Activated T-helper 2 cell treated with anti-CD3 and anti-CD28 coated beads, Interferon-gamma antibody, Interleukin-2, Interleukin-4, amounts not matched to agents 10 μg/mL and 5 μg/mL and 100 μg/mL, durations not matched to agents 14 hours and 24 hours and 36 hours (primary cell): ENCODE measurements at places on chromosomes 7 and 10.

DNA sequence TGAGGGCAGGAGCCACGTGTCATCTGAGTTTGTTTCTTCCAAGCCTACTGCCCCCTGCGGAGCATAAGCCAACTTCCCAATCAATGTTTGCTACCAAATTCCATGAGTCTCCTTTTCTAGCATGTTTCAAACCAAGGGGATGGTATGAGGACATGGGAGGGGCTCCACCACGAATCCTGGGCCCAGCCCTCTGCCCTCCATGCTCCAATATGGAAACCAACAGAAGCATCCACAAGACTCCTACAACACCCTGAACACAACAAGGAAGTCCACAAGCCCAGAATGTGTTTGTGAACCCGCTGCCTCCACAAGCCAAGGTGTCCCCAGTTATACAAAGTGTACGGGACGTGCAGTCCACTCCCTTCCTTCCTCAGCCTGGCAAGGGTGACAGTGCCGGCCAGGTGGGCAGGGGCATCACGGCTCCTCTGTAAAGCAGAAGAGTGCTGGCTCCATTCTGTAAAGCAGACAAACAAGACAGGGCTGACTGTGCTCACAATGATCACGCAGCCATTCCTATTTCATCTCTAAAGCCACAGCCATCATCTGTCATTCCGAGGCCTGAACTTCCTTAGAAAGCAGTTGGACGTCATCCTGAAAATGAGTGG lies 466.1 kb downstream of the PTPRN2 start:
- no peaks in the 10 kb centered on the region for H3K4me1 ChIP-seq
- no peak overlapping the region for H3K4me3 ChIP-seq
- no peak overlapping the region for H3K27ac ChIP-seq
- no peaks in the 10 kb centered on the region for H3K27me3 ChIP-seq
- DNase-seq: no peak

- H3K27me3 ChIP-seq: peaks cover 3% of the 10 kb centered on the region
- DNase-seq: no peak
- peaks cover 47% of the 10 kb centered on the region for H3K36me3 ChIP-seq
- H3K4me3 ChIP-seq: no peak overlapping the region
- H3K27ac ChIP-seq: no peak overlapping the region
These were observed 16.5 kb upstream of the MCM10 start for GRCh38 chr10:13144814-13145213.

DNA sequence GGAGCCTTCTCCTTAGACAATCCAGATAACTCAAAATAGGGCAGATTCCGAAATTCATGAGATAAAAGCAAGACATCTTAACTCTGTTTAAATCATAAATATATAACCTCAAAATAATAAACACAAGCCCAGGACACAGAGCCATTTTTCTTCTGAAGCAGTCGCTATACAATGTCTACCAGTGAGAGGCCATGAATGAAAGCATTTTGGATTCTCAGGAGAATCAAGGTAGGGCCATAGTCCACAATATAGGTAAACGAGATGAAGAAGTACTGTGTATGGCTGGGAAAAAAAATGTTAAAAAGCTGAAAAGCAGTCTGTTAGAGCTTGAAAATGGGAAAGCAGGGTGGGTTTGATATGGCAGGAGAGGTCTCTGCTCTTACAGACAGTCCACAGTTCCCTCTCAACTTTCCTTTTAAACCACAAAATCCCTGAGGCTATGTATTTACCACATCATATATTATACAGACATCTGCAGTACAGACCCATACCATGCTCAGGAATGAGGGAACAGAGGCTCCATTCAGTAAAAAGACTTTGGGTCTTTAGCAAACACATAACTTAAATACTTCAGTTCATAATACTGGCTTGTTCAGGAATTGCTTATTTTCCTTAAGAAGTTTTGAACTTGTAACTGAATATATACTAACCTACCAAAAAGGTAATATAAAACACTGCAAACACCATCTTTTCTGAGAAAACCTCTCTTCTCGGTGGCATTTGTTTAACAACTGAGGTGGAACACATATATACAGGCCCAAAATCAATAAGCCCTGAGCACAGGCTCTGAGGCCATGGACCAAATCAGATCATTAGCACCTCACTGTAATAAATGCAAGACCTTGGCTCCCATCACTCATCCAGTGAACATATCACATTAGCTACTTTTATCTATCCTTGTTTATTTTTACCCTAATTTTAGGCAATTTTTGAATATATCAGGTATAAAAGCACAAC lies 109.3 kb downstream of the SORBS1 start:
- no peak overlapping the region for H3K4me3 ChIP-seq
- H3K27me3 ChIP-seq: peaks cover 17% of the 10 kb centered on the region
- H3K27ac ChIP-seq: no peak overlapping the region
- no peaks in the 10 kb centered on the region for H3K36me3 ChIP-seq
- no peak for DNase-seq

DNA sequence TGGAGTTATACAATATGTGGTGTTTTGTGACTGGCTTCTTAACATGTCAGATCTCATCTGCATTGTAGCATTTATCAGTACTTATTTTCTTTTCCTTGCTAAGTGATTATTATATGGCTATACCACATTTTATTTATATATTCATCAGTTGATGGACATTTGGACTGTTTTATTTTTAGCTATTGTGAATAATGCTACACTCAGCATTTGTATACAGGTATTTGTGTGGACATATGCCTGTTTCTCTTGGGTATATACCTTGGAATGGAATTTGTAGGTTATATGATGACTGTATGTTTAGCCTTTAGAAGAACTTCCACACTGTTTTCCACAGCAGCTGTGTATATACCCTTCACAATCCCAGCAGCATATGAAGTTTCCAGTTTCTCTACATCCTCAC lies 86.5 kb downstream of the GSDME start:
- peaks cover 15% of the 10 kb centered on the region for H3K4me1 ChIP-seq
- no peak for DNase-seq
- no peaks in the 10 kb centered on the region for H3K27me3 ChIP-seq
- H3K36me3 ChIP-seq: peaks cover 14% of the 10 kb centered on the region
- no peak overlapping the region for H3K4me3 ChIP-seq

- H3K36me3 ChIP-seq: no peaks in the 10 kb centered on the region
- no peak overlapping the region for H3K27ac ChIP-seq
- no peak for DNase-seq
- no peak overlapping the region for H3K4me3 ChIP-seq
- peaks cover 21% of the 10 kb centered on the region for H3K27me3 ChIP-seq
- no peaks in the 10 kb centered on the region for H3K4me1 ChIP-seq
These were observed 109.0 kb downstream of the JAZF1 start for GRCh38 chr7:28071570-28071969.

DNA sequence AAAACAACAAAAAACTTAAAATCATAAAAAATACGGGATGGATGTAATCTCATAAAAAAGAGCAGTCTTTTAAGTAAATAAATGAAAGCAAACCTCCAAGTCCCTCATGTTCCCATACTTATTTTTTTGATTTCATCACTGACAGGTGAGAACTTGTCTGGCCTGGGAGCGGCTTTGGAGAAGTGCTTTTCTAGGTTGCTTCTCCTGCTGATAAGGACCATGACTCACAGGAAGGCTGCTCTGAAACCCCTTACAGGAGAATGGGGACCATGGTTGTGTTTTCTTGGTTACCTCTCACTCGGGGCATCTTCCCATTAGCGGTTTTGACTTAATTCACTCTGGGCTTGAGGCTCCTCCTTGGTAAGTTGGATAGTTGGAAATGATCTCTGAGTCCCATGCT lies 237.4 kb downstream of the CAMK1D start:
- peaks cover 11% of the 10 kb centered on the region for H3K36me3 ChIP-seq
- H3K4me3 ChIP-seq: no peak overlapping the region
- H3K27ac ChIP-seq: no peak overlapping the region
- H3K27me3 ChIP-seq: no peaks in the 10 kb centered on the region
- H3K4me1 ChIP-seq: peaks cover 50% of the 10 kb centered on the region

- H3K4me3 ChIP-seq: no peak overlapping the region
- peaks cover 62% of the 10 kb centered on the region for H3K36me3 ChIP-seq
- DNase-seq: no peak
- no peak overlapping the region for H3K27ac ChIP-seq
- peaks cover 27% of the 10 kb centered on the region for H3K4me1 ChIP-seq
- H3K27me3 ChIP-seq: no peaks in the 10 kb centered on the region
These were observed 165.3 kb downstream of the SFMBT2 start for GRCh38 chr10:7245505-7245904.

DNA sequence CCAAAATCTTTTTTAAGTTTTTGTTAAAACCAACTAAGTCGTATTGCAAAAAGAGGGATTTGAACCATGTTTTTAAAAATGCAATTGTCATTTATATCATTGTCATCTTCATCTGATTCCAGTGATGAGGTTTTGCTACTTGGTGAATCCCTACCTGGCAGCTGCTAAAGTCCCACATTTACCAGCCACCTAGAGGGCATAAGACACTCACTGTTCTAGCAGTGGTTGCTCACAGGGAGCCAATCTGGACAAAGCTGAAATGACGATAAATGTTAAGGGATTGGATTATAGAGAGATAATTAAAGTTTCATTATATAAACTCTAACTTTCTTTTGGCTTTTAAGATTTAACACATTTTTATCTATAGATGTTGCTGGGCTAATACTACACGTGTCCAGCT lies 18.7 kb downstream of the KIFBP start:
- no peak overlapping the region for H3K27ac ChIP-seq
- H3K27me3 ChIP-seq: no peaks in the 10 kb centered on the region
- H3K36me3 ChIP-seq: peaks cover 26% of the 10 kb centered on the region

DNA sequence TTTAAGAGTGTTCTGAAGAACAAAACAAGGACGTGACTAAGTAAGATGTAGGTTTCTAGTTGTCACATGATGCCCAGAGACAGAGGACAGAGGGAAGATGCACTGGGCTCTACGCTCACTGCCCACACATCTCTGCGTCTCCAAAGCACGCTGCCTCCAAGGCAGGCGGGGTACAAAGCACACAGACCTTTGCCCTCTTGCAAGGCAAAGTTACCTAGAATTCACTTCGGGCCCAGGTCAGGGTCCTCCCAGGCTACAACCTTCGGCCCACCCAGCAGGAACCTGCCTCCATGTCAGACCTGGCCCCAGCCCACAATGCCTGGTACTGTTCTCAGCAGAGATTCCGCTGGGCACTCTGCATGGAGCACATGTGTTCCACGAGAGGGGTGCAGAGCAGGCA lies 26.5 kb downstream of the GRB10 start:
- no peak overlapping the region for H3K27ac ChIP-seq
- DNase-seq: no peak
- H3K27me3 ChIP-seq: no peaks in the 10 kb centered on the region
- no peaks in the 10 kb centered on the region for H3K4me1 ChIP-seq
- no peaks in the 10 kb centered on the region for H3K36me3 ChIP-seq
- no peak overlapping the region for H3K4me3 ChIP-seq

- H3K27ac ChIP-seq: no peak overlapping the region
- H3K27me3 ChIP-seq: no peaks in the 10 kb centered on the region
- no peaks in the 10 kb centered on the region for H3K36me3 ChIP-seq
- no peaks in the 10 kb centered on the region for H3K4me1 ChIP-seq
- H3K4me3 ChIP-seq: no peak overlapping the region
These were observed 961.8 kb upstream of the CELF2 start for GRCh38 chr10:10055656-10056442.

DNA sequence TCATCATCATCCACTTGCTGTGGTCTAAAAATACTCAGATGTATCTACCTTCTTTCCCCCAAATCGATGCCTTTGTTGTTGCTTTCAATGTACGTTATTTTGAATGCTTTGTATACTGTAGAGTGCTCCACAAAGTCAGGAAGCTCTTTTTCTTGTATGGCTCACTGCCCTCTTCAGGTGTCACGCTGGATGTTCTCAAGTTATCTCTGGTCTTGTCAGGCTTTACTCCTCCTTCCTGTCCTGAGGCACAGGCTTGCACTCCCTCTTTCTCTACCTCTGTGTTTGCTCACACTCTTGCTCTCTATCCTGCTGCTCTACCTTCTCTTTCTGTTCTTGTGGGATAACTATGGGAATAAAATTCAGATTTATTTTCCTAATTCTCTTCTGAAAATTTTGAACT lies 381.3 kb downstream of the NRG3 start:
- no peak overlapping the region for H3K4me3 ChIP-seq
- H3K27ac ChIP-seq: no peak overlapping the region
- DNase-seq: no peak
- H3K36me3 ChIP-seq: no peaks in the 10 kb centered on the region

GRCh38 chr7:81298951-81299666 lies 380.3 kb upstream of the SEMA3C start:
- no peaks in the 10 kb centered on the region for H3K27me3 ChIP-seq
- no peaks in the 10 kb centered on the region for H3K36me3 ChIP-seq

- peaks cover 32% of the 10 kb centered on the region for H3K4me1 ChIP-seq
- no peak overlapping the region for H3K4me3 ChIP-seq
- peaks cover 13% of the 10 kb centered on the region for H3K27me3 ChIP-seq
- DNase-seq: no peak
- no peak overlapping the region for H3K27ac ChIP-seq
These were observed 88.5 kb downstream of the VTI1A start for GRCh38 chr10:112535531-112535951.

DNA sequence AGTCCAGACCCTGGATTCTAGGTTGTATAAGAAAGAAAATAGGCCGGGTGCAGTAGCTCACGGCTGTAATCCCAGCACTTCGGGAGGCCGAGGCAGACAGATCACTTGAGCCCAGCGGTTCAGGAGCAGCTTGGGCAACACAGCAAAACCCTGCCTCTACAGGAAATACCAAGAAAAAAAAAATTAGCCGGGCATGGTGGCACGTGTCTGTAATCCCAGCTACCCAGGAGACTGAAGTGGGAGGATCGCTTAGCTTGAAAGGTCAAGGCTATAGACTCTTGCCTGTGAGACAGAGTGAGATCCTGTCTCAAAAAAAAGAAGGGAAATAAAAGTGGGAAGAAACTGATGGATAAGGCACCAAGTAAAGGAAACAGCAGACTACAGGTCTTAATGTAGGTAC lies 287.9 kb upstream of the KLF14 start:
- H3K27ac ChIP-seq: peak overlapping the region; percentile 94
- H3K4me1 ChIP-seq: peaks cover 67% of the 10 kb centered on the region
- no peak for DNase-seq

GRCh38 chr7:97307521-97308108 lies 190.1 kb downstream of the SDHAF3 start:
- H3K36me3 ChIP-seq: no peaks in the 10 kb centered on the region
- H3K27me3 ChIP-seq: no peaks in the 10 kb centered on the region
- no peak for DNase-seq
- H3K4me1 ChIP-seq: no peaks in the 10 kb centered on the region
- H3K4me3 ChIP-seq: no peak overlapping the region
- no peak overlapping the region for H3K27ac ChIP-seq

DNA sequence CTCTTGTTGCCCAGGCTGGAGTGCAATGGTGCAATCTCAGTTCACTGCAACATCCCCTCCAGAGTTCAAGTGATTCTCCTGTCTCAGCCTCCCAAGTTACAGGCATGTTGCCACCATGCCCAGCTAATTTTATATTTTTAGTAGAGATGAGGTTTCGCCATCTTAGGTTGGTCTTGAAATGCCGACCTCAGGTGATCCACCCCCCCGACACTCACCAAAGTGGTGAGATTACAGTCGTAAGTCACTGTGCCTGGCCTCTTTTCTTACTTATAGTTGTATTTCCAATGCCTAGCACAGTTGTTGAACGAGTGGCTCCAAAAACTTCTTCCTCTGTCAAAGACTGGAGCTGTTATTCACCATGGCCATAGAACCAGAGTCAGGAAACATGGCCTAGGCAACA lies 6.7 kb downstream of the RNF216 start:
- peak overlapping the region; percentile 55 for H3K27ac ChIP-seq
- H3K4me3 ChIP-seq: peak overlapping the region; percentile 26
- peaks cover 55% of the 10 kb centered on the region for H3K36me3 ChIP-seq
- H3K4me1 ChIP-seq: peaks cover 49% of the 10 kb centered on the region
- no peak for DNase-seq

- peaks cover 42% of the 10 kb centered on the region for H3K4me1 ChIP-seq
- H3K36me3 ChIP-seq: peaks cover 22% of the 10 kb centered on the region
- H3K27me3 ChIP-seq: no peaks in the 10 kb centered on the region
- peak; percentile 47 for DNase-seq
- H3K27ac ChIP-seq: peak overlapping the region; percentile 71
- no peak overlapping the region for H3K4me3 ChIP-seq
These were observed 34.0 kb downstream of the GATA3 start for GRCh38 chr10:8088504-8088903.
